Posterior cingulate gyrus (tissue), 11 donors: ENCODE measurements at places on chromosomes 1 and 21.

GRCh38 chr1:58881471-58881994 is 97.7 kb upstream of the JUN start:
- no peak for DNase-seq

GRCh38 chr1:33302325-33302724 is 18.6 kb downstream of the A3GALT2 start:
- DNase-seq, result no peak

DNA sequence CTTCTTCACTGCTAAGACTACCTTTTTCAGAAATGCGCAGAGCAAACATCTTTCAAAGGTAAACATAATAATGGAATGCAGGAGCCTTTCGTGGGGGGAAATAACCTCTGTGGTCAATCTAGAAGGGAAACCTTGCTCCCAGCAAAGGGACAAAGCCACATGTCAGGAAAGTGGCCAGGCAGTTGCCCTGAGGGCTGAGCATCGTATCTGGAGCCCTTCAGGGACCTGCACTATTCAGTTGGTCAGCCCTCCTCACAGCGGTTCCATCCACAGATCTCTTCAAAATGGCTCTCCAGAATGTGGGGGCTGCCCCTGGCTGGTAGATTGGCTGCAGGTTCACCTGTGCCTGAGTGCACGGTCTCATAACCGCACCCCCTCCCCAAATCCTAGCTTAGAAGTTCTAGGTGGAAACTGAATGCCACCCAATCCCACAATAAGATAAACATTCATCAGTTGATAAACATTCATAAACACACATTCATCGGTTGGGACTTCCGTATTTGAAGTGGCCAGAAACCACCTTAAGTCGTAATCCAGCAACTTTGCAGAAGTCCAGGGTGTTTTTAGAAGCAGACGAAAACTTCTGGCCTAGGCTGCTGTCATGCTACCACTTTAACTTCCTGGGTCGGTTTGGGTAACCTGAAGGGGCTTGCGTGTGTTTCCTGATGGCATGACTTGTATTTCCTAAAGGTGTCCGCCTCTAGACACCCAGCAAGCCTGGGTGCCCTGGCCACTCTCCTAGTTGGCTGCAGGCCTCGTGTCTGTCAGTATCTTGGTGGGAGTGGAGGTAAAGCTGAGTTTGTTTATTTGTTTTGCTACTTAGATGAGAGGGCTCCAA is 50.5 kb downstream of the RASSF5 start:
- no peak for DNase-seq

DNA sequence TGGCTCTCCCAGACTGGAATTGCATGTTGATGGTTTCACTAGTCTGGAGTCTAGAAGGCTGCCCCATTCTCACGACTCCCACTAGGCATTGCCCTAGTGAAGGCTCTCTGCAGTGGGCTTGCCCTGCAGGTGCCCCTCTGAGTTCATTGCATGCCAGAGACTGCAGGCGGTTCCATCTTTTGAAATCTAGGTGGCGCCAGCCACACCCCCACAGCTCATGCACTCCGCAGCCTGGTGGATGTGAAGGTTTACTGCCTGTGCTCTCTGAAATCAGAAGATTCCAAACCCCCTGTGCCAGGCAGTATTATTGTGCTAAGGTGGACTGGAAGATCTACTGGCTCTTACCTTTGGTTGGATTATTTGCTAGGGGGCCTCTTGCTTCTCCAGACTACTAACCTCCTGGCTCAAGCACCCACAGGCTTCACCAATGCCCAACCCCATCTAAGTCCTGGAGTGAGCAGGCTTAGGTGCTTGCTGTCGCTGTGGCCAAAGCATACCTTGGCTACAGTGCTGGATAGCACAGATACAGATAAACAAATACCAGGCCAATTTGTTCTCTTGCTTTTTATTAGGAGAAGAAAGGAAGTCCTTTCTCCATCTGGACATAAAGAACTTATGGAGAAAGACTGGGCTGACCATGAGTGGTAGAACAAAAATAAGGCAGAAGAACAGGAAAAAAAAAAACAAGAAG is 83.5 kb upstream of the SIM2 start:
- DNase-seq, result no peak

- DNase-seq, result no peak
Observed at GRCh38 chr1:185112356-185112755, 44.4 kb downstream of the TRMT1L start.

GRCh38 chr1:219954736-219955421 is 26.5 kb upstream of the SLC30A10 start:
- no peak for DNase-seq

DNA sequence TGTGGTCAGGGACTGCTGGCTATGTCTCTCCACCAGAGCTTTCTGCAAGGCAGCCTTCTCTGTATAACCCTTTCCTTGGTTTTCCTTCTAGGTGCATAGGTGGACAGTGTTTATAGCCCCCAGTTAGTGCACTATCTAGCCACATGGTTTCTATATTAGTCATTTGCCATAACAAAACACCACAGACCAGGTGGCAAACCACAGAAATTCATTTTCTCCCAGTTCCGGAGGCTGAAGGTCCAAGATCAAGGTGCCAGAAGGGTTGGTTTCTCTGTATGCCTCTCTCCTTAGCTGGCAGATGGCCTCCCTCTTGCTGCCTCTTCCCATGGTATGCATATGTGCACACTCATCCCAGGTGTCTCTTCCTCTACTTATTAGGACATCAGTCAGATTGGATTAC is 106.4 kb downstream of the KAZN start:
- DNase-seq, result no peak

DNA sequence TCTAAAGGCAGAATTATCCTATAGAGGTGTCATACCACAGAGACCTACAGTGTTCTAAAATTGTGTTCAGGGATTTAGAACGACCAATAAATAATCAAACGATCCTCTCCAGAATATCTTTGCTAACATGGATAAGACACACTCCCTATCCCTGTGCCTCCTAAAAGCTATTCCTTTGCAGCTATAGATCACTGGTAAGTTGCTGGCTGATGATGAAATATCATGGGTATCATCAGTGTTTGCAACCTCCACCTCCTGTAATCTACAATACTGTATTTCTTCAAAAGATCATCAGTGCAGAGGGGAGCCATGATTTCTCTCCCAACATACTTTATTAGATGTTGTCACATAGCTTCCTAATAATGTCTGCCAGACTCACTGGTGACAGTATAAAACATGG is 201.9 kb downstream of the NTNG1 start:
- no peak for DNase-seq

DNA sequence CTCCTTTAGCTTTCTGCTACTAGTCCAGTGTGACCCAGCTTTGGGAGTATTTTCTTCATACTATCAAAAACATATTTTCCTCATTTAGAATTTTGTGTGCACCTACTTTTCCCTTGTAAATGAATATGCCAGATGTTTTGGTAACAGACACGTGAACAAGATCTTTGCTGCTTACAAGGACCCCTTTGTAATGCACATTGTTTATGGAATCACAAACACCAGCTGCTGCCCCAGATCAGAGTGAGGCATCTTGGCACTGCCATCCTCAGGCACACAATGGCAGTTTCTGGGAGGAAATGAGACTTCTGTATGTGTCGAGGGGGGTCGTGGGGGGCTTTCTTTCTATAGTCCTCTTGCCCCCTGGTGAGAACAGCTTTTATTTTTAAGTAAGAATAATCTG is 115.7 kb downstream of the RGL1 start:
- DNase-seq, result peak; percentile 71

GRCh38 chr1:100721526-100722207 is 2.1 kb downstream of the VCAM1 start:
- DNase-seq, result no peak

DNA sequence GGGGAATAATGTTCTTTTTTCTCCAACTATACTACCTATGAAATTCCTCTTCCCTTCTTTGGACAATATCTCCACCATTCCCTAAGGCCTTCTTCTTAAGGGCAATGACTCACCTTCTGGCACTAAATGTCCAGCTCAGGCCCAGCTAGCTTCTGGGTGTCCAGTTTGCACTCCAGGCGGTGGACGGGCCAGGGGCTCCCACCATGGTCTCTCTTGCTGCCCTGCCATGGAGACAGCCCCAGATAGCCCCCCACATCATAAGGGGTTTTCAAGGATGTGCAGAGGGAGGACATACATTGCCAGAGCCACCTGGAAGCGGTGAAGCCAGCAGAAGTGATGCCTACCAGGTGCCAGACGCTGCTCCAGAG is 43.8 kb downstream of the C1orf198 start:
- peak; percentile 65 for DNase-seq

- DNase-seq, result no peak
Observed at GRCh38 chr1:60160141-60160540, 86.6 kb upstream of the C1orf87 start.

DNA sequence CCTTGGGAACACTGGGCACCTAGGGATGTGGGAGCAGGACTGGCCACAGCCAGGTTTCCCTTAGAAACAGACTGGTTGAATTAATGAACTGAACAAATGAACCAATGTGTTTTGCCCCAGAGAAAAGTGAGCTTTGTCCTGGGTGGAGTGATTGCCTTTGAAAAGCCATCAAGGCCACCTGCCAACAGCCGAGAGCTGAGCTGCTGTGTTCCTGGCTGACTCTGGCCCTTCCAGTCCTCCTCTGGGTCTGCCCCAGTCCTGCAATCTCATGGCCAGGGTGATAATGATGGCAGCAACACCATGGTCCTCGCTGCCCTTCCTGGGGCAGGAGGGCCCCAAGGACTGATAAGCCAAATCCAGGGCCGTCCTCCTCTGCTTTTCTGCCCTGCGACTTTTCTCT is 18.2 kb upstream of the GJA9 start:
- no peak for DNase-seq

DNA sequence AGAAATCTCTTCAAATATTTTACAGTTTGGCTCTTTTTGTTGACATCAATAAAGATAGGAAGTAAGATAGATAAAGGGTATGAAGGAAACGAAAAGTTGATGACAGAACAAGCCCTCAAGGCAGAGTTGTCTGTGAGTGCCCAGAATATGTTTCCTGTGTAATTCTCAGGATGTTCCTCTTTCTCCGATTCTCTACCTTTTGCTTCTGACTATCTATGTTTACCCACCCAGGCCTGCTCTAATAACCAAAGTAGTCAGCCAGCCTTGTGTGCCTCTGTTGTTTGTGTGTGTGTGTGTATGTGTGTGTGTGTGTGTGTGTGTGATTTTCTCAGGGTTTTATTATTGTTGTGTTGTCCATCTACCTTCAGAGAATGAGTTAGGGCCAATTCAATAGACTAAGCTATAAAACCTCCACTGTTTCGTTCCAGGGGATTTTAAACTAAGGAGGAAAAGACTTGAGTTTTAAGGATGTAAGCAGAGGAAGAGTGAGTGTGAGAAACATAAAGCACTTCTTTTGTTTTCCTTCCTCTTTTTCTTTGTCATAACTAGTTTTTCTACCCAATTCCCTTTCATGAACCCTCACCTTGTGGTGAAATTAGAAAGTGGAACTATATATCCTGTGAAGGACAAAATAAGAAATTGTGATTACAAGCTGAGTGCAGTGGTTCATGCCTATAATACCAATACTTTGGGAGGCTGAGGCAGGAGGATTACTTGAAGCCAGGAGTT is 627.4 kb upstream of the NR5A2 start:
- no peak for DNase-seq

- no peak for DNase-seq
Observed at GRCh38 chr1:224684979-224685425, 68.9 kb downstream of the CNIH3 start.

- DNase-seq, result no peak
Observed at GRCh38 chr1:100253552-100253951, 3.9 kb upstream of the DBT start.

DNA sequence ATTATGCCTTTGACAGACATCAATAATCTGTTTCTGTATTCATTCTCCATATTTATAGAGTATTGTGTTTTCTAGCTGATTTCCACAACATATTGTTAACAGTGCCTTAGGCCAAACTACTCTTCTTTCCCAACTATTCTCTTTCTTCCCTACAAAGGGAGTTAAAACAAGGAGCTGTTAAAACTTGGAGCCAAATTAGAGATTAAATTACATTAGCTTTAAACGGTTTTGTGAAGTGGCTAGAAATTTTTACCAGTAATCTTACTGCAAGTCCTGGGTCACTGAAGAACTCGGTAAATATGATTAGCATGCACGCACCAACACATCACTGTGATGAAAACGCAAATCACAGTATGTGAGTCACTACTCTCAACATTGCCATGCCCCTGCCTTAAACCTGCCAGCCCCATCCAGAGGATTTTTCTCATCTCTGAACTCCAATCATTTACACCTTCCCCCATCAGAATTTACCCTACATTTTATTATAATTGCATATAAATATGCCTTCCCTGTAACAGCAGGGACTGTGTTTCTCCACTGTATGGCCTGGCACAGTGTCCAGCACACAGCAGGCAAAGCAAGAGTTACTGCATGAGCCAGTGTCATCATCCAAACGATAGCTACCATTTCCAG is 1.5 kb upstream of the PRDX6 start:
- no peak for DNase-seq

DNA sequence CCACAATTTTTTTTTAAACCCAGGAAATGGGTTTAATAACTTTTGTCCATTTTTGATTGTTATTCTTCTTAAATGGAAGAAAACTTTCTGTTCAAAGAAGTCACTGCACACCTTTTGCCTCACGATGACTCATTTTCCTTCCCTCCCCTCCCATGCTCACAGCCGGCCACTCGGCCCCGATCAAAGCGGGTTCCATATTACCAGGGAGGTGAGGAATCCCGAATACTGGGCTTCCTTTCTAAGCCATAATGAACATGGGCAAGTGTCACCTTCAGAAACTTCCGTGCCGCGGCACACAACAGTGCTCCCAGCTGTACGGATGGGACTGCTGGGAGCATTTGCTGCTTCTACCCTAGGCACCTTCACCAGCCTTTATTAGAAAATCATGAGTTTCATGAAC is 121.4 kb downstream of the HLCS start:
- no peak for DNase-seq

DNA sequence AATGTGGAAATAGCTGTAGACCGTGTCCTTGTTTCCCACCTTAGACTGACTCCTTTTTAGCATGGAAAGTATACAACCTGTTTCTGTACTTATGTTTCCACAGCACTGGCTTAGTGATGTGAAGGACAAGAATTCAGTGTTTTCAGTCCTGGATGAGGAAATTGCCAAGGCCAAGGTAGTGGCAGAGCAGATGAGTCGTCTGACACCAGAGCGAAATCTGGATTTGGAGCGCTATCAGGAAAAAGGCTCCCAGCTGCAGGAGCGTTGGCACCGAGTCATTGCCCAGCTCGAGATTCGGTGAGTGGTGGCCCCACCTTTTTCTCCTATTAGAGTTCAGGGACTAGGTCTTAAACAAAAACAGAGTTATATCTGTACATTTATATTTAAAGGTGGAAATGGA is 112.6 kb downstream of the MACF1 start:
- DNase-seq, result no peak

DNA sequence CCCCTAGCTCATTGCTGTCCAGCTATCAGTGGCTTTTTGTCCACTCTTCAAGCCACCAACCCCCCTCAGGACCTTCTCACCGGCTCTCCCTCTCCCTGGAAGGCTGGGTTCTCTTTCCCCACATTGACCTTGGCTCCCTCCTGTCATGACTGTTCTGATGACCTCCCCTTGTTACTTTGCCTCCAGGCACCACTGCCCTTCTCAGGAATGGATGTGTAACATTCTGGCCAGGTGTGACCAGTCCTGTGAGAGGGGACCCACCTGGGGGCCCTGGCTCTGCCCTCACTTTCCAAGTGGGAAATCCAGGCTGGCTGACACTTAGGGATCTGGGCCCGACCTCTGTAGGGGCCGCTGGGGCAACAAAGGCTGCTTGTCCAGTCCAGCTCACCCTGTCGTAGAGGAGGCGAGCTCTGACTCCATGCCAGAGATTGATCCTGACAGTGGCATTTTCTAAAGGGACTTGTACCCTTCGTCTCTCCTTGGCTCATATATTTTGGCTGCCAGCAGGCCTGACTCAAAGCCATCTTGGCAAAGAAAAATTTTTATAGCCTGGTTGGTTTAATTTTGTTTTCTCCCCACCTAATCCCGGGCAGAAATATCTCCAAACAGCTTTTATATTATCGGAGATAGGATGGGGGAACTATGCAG is 37.9 kb upstream of the USP24 start:
- DNase-seq, result peak; percentile 73
